ENCODE measurements at places on chromosomes 4 and X.
A peak's percentile ranks its signal among the peaks of the same experiment; 100 is the strongest.

GRCh38 chrX:13092455-13092941 lies 48.1 kb upstream of the FAM9C start:
- no peak for DNase-seq

- no peak for DNase-seq
Observed at GRCh38 chrX:112457788-112458187, 221.9 kb downstream of the LHFPL1 start.

DNA sequence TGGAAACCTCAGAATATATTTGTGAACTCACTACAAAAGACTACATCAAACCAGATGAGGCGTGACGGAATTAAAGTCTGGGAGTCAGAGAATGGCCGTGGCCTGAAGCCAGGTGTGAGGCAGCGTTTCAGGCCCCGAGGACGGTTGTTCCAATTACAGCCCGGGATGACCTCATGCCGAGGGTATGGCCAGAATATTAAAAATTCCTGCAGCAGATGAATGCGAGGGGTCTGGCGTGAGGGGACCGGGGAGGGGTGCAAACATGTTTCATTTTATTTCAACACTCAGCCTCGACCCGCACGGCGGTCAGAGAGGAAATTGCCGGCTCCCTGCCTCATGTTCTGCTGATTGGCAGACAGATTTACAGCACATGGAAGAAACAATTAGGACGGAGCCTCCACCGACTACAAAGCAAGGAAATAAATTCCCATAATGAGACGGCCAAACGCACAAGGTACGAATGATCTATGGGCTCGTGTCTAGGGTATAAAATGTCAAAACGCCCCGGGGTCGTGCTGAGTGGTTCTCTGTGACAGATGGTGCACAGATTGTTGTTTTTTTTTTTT lies 289.7 kb downstream of the SHOX start:
- peak; percentile 31 for DNase-seq

GRCh38 chrX:25017667-25018247 lies 2.0 kb upstream of the ARX start:
- DNase-seq, result no peak

DNA sequence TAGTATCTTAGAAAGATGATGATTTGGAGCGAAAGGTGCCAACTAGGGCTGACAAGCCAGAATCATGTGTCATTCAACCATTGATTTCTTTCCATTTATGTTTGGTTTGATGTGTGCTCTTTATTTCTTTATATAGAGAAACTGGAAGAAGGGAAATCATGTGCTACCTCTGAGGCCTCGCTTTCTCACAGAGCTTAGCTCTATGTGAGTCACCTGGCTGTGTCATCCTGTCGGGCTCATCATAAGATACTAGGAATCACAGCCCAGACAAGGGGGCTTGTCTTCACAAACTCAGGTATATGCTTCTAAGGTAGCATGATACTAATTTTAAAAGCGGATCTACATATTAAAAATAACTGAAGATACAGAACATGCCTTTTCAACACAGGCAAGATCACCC lies 81.7 kb upstream of the GPM6B start:
- no peak for DNase-seq

DNA sequence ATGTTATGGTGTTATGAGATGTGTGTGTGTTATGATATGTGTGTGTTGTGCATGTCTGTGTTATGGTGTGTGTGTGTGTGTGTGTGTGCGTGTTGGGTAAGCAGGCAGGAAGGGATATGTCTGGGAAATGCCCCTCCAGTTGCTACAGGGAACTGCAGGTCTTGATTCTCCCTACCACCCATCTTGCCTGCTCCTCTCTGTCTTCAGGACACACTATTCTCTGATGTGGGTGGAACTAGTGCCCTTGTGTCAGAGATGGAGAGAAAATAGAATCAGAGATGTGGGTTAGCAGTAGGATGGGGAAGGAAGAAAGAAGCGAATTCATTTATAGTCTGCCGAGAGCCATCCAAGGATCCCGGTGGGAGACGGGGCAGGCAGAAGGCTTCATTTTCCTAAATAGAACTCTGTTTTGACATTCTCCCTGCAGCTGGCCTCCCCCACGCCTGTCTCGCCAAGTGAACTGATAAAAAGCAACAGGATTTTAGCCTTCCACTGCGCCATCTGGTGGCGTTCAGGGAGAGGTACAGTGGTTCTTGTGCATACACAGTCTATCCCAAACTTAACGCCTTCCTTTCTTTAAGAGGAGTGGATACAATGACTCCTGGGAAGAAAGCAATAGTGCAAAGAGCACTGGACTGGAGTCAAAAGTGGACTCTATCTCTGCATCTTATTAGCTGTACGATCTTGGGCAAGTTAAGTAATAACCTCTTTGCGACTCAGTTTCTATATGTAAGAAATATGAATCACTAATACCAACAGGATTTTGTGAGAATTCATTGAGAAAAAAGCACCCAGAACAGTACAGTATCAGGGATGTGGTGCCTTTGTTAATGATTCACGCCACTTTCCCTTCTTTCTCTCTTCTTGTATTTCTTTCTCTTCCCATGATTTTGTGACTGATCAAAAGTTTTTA lies 14.1 kb upstream of the MGST2 start:
- peak; percentile 69 for DNase-seq

GRCh38 chrX:46992070-46992469 lies 79.8 kb downstream of the JADE3 start:
- no peak for DNase-seq

DNA sequence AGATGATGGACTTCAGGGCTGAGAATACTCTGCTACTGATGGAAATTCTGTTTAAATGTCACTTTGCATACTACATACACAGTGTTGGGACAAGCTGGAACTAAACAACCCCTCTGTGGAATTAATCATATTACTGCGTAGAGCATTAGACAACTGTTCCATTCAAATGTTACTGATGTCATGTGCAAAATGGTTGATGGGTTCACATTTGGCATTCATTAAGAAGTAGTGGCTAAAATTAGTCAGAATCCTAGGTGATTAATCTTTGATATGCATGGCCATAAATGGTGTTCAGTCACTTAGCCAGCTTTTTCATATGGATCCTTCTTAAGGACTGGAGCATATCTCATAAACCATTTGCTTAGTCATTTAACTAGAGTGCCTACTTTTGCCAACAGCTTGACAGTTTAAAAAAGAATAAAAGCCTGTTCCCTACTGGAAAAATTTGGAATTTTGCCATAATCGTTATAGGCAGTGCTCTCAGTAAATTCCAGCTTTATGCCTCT lies 105.2 kb downstream of the RNF150 start:
- no peak for DNase-seq

- DNase-seq, result no peak
Observed at GRCh38 chr4:126742048-126742447, 890.7 kb upstream of the INTU start.

- no peak for DNase-seq
Observed at GRCh38 chrX:145910017-145910416, 92.4 kb downstream of the SLITRK2 start.

DNA sequence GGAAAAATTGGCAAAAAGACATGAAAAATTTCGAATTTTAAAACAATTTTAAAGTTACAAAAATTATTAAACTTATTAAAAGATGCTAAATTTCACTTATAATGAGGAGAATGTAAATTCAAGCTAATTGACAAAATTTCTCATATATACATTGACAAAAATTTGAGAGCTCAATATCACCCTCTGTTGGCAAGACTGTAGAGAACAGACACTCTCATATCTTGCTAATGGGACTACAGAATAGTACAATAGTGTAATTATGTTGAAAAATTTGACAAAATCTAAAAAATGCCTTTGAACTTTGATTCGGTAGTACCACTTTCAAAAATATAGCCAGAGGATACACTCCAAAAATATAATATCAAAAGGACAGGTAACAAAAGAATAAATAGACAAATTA lies 29.8 kb downstream of the DCAF8L2 start:
- DNase-seq, result no peak

DNA sequence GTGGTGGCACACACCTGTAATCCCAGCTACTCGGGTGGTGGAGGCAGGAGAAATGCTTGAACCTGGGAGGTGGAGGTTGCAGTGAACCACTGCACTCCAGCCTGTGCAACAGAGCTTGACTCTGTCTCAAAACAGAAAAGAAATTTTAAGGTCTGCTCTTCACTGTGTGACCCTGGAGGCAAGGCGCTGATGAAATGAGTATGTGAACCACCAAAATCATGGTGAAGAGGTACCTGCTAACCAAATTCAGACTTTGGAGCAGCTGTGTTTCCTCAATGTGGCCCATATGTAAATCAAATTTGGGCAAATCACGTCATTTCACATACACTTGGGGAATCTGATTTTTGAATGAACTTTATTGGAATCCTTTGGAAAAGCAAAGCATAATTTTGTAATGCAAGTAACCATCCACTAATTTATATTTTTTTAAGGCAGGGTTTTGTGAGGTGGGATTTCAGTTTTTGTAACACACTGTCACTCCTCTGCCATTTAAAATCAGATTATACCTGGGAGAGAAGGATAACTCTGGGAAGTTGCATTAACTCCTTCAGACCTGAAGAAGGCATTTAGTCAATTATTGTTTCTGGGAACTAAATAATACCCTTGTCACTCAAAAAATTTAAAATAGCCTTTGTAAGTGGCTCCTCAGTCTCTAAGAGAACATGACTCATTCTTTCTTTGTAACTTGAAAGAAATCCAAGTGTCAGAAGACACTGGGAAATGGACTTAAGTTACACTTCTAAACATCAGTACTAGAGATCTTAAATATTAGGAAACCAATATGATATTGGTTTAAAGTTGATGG lies 24.0 kb downstream of the DOCK11 start:
- DNase-seq, result no peak

DNA sequence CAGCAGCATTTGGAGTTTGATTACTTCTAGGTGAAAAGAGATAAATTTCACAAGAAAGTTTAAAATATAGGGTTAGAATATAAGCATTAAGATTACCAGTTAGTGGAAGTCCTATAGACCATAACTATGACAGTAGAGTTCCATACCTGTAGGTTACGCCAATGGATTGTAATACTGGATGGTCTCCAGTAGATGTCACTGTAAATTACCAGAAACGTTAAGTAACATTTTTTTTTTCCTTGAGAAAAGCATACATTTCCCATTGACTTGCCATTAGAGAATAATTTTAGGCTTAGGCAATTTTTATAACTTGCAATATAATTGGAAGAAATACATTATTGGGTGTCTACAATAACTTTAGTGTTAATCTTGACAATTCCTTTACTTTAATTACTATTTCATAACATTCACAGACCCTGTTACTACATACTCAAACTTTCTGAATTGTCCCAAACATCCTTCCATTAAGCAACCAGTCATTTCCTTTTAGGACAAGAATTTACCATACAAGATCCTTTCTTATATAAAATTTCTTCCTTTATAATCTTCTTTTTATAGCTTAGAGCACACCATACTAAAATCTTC lies 304.1 kb upstream of the TECRL start:
- no peak for DNase-seq

- DNase-seq, result no peak
Observed at GRCh38 chr4:131509521-131509920, 1639.6 kb upstream of the PCDH10 start.

DNA sequence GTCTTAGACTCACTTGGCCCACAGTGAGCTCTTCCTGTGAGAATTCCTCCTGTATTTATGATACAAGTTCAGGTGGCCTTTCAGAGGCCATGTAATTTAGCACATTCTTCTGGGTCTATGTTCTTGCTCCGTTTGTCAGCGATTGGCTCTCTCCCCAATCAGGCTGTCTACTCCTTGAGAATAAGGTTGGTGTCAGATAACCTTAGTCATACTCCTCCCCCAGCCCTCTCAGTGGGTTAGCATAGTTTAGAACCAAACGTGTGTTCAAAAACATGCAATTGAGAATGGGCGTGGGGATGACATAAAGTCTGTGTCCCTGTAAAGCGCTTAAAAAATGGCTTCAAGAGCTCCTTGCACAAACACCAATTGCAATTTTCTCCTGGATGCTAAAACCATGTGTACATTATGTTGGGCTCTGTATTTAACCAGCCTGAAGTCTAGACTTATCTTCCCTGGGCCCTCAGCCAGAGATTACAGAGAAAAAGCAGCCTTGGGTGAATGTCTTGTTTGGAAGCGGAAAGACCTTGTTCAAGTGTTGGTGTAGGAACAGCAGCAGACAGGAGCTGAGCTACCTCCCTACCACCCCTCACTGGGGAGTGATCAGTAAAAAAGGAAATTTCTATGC lies 9.9 kb upstream of the CT47C1 start:
- peak; percentile 12 for DNase-seq

DNA sequence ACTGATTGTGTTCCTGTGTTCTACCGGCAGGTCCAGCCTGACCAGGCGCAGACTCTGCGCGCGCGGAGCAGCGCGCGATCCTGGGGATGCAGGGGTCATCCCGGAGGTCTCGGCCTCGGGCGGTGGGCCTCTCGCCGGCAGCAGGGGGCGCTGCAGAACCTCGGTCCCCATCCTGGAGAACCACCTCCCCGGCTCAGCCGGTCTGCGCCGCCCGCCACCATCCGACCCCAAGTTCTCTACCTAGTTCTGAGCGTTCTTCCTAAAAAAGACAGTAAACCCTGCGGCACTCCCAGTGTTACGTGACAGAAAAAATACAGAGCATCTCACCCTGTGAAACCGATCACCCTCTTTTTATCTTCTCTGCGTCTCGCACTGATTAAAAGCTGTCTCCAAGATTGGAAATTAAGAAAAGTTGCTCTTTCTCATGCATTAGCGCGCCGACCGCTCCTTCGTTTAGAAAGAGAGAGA lies 1.6 kb downstream of the TRPC3 start:
- peak; percentile 87 for DNase-seq

GRCh38 chrX:53704294-53704693 lies 17.8 kb upstream of the HUWE1 start:
- DNase-seq, result no peak

DNA sequence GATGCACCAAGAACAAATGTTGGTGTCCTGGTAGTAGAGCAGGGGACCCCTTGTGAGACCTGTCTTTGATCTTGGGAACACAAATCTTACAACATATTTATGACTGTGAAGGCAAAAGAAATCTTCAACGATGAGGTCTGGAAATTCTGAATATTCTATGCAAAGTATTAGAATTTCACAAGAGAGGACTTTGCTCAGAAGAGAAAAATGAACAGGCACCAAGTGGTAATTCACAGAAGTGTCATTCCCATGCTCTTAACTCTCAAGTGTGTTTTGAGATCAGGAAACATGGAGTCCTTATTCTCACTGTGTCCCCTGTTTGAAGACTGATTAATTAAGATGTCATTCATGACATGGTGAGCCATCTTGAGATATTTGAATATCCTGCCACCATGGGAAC lies 52.5 kb downstream of the COQ2 start:
- DNase-seq, result no peak

- no peak for DNase-seq
Observed at GRCh38 chrX:129655547-129656249, 942 bp upstream of the APLN start.

DNA sequence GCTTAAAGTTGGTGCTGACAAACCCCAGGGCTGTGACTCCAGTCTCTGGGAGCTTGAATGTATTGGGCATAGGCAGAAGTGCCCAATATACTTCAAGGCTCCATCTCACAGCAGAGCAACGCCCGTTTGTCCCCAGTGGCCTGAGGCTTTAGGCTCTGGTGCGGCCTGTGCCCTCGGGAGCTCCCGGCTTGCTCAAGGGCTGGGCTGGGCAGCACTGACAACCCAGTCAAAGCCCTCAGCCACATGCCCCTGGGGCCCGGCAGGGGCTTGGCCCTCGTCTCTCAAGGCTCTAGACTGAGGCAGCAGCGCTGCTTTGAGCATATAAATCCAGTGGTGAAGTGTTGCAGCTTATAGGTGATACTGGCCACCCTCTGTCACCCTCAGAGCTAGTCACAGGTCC lies 203.7 kb downstream of the AFAP1 start:
- no peak for DNase-seq

- no peak for DNase-seq
Observed at GRCh38 chrX:107673933-107674479, 45.7 kb downstream of the PRPS1 start.
